ENCODE measurements at places on chromosomes 6 and 20.
A peak's percentile ranks its signal among the peaks of the same experiment; 100 is the strongest.

DNA sequence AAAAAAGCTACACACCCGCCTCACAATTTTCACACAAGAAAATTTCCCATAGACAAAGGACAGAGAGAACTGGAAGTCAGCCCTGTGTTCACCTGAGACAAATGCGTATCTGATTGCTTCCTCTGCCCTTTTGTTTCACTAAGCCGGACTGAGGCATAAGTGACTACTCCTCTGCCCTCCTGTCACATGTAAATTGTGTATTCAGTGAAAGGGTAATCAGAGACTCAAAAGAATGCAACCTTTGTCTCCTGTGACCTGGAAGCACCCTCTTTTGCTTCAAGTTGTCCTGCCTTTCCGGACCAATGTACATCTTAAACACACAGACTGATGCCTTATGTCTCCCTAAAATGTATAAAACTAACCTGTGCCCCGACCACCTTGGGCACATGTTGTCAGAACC is 483.8 kb upstream of the EYS start:
- no peak for DNase-seq

GRCh38 chr20:37414224-37415035 is 68.5 kb downstream of the SRC start:
- DNase-seq = peak; percentile 16

DNA sequence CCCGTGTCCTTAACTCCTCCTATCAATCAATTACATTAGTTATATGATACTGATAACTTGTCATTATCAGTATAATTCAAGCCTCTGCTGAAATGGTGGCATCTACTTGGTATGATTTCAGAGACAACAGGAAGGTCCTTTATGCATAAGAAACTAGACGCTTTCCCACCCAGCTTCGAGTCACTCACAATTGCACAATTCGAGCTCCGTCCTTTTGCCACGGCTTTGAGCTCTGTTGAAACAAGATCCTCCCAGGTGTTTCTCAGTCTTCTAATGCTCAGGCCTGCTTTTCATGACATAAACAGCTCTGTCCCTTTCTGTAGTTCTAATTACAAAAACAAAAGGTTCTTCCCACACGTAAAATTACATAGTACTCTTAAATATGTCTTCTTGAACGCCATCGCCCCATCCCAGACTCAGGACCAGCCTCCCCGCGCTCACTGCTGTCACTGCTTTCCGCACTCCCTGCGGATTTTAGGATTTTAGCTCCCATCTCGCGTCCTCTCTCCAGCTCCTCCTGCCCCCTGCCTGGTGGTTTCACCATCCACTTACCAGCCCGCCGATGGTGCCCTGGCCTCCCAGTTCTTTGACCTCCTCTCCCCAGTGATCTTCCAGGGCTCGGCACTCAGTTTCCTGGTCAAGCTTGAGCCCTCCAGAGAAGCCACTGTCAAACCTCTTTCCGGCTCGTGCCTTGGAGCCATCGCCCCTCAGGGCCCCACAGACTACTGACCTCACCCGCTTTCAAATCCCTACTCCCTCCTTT is 23.2 kb upstream of the PNPLA1 start:
- no peak for DNase-seq

DNA sequence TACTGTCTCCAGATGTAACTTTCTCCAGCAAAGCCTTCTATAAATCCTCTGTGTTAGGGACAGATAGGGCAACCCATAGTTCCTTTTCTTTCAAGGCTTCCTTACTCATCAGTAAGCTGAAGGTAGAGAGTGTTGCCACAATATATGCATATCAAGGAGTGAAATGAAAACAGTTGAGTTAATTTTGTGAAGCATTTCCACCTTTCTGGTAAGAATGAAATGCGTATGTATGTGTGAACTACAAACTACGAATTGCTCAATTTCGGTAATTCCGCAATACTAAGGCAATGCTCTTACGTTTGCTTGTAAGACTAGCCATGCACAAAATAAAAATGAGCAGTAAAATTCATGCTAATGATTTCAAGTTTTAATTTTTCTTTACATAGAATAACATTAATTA is 61.2 kb upstream of the HBS1L start:
- DNase-seq = no peak

DNA sequence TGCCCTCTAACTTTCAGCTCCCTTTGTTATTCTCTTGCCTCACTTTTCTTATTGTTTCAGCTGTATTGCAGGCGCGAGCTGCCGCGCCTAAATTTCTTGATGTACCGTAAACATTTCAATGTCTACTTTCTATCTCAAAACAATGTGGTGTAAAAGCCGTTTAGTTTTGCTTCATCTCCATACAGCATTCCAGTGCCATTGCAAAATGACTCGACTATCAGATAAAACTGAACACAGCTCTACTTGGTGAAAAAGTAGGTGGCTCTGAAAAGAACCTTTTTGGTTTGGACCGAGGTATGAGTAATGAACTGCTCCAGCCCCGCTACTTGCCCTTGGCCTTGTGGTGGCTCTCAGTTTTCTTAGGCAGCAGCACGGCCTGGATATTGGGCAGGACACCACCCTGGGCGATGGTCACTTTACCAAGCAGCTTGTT is 74.6 kb downstream of the OR2B2 start:
- no peak for DNase-seq
